ENCODE measurements at places on chromosomes 1 and 21.

- no peak for DNase-seq
These were observed 92.1 kb upstream of the IPO9 start for GRCh38 chr1:201736707-201737320.

DNA sequence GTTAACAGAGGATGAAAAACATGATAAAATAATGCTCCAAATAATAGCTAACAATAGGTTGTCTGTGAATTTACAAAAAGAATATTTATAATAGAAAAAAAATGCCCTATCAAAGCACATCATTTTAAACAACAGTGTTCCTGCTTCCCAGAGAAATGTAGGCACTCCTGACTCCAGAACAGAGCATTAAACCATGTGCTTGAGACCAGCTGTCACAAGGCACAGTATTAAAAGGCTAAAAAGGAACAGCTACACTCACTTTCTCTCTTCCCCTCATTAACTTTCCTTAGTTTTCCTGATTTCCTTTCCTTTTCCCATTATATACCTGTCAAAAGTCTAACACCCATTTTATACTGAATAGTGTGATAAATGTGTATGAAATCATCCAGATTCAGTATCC is 10.9 kb downstream of the VAV3 start:
- no peak for DNase-seq

GRCh38 chr1:232225336-232226131 is 404.4 kb downstream of the SIPA1L2 start:
- DNase-seq = no peak

GRCh38 chr1:4397196-4397595 is 257.2 kb upstream of the AJAP1 start:
- DNase-seq = no peak

DNA sequence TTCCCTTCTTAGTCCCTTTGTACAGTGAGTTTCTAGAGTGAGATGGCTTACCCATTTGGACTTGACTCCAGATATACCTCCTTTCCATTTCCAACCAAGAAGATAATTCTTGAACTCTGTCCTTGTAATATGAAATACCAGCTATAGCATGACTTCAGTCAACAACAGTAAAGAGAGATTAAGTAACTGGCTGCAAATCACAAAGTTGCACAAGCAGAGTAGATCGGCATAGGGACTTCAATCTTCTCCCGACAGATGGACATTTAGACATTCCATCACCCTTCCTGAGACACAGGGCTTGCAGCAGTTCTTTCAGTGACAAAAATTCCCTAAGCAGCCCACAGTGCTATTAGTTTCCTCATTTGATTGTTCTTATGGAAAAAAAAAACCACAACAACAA is 44.6 kb downstream of the JAK1 start:
- no peak for DNase-seq
